ENCODE measurements at places on chromosomes 4 and X.

- DNase-seq, result no peak
Observed at GRCh38 chr4:137703195-137703594, 170.9 kb upstream of the PCDH18 start.

- no peak for DNase-seq
Observed at GRCh38 chr4:72629540-72629939, 60.5 kb upstream of the ADAMTS3 start.

- DNase-seq, result no peak
Observed at GRCh38 chrX:106168107-106168506, at the start of gene PWWP3B. PWWP3B (plus strand) TSS chrX:106168305; CDS start chrX:106205433, 37,128 bp downstream.

DNA sequence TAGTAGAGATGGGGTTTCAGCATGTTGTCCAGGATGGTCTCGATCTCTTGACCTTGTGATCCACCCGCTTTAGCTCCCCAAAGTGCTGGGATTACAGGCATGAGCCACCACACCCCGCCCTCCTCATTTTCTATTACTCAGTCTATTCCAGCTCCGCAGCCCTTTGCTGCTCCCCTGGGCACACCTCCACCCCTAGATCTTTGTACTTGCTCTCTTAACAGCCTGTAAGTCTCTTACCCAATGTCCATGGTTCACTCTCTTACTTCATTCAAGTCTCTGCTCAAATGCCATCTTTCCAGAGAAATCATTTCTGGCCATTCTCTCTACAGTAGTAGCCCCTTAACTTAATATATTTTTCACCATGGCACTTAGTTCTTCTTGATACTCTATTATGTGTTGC lies 64.7 kb downstream of the LDB2 start:
- no peak for DNase-seq

- DNase-seq, result no peak
Observed at GRCh38 chrX:135543924-135544323, 23.5 kb downstream of the INTS6L start.
